Islet precursor cell (in vitro differentiated cells): ENCODE measurements at places on chromosomes 11 and 22.

DNA sequence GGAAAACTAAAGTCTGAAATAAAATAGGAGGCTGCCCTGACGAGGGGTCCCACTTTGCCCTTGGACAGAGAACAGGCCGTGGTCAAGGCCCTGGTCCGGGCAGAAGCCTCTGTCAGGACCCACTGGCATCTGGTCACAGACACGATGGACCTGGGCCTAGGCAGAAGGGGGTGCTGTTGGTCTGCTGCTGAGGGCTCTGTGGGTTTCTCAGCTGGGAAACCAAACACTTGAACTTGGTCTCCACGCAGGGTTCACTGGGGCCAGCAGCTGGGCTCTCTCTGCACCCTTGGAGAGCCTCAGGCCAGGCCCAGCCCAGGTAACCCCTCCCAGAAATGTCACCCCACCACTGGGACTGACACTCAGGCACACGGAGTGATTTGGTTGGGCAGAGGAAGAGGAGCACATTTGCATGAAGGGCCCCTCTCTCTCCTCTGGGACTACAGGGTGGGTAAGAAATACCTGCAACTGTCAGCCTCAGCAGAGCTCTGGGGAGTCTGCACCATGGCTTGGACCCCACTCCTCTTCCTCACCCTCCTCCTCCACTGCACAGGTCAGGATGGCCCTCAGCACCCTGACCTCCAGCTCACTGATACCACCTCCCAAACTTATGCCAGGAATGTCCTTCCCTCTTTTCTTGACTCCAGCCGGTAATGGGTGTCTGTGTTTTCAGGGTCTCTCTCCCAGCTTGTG, 48.1 kb upstream of the TOP3B start:
- no peak for DNase-seq

GRCh38 chr11:96207459-96208449, 135.2 kb downstream of the MAML2 start:
- DNase-seq, result peak; percentile 94

DNA sequence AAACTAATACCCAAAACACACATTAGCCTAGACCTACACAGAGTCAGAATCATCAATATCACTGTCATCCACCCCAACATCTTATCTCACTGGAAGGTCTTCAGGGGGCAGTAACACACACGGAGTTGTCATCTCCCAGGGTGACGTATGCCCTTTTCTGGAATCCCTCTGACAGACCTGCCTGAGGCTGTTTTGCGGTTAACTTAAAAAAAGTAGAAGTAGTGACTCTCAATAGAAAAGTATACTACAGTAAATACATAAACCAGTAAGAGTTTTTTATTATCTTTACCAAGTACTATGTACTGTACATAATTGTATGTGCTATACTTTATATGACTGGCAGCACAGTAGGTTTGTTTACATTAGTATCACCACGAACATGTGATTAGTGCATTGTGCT, 80.5 kb downstream of the PGR start:
- peak; percentile 57 for DNase-seq

- DNase-seq, result peak; percentile 36
Observed at GRCh38 chr22:32336771-32337424, 20.8 kb upstream of the RFPL3 start.

DNA sequence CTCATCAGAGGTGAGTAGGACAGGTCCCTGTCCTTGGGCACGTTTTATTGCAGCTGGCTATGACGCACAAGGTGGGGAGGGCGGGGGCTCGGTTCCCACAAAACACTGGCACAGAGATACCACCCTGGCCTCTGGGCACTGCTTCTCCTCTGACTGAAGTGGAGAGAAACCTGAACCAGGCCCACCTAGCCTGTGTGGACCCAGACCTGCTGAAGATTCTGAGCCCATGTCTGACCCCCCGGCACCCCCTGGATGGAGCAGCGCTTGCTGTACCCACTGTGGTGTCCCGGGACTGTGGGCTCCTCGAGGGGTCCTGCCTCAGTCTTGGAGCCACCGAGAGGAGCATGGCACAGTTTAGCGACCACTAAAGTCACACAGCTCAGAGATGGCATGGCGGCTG, 72.6 kb downstream of the PARVB start:
- DNase-seq, result no peak

GRCh38 chr22:46732513-46732912, 5.5 kb downstream of the CERK start:
- no peak for DNase-seq

DNA sequence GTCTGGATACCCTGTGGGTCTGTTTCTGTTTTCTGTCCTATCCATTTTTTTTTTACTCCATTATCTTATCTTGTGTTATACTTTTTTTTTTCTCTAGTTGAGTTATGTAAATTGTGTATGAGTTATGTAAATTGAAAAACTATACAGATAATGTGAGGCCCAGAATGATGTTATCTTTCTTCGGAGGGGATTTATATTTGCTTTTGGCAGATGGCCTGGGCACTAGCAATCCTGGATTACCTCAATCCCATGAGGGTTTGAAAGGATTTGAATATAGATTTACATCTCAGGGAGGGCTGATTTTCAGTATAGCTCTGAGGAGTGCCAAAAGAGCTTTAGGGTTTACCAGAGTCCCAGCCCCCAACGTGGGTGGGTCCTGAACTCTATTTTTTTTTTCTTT, 71.0 kb downstream of the CSTPP1 start:
- no peak for DNase-seq

GRCh38 chr11:105027678-105028077, 4.7 kb upstream of the CASP5 start:
- no peak for DNase-seq

DNA sequence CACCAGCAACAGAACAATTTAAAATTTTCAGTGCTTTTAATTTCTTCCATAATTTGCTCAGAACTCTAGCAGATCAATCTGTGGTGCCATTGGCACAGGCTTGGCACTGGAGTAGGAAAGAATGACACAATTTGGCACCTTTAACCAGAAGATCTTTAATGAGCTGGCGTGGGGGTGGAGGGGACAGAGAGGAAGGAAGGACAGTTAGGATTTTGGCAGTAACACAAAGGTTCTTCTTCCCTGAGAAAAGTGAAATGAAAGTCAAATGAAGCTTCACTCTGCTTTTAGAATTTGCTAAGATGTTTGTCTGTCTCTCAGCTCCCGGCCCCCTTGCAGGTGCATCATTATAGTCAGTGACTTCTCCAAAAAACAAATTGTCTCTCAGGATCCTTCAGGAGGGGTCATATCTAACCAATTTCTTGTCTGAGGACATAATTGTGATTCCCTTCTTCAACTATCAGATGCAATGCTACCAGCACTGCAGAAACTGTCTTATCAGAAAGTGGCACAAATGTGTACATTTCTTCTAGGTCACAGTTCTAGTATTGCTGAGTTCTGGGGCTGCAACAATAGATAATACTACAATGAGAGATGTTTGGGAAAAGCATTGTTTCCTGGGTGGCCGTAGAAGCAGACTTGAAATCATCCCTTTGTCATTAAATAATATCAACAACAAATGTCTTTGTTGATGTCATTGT, 66.8 kb downstream of the CSTPP1 start:
- no peak for DNase-seq

DNA sequence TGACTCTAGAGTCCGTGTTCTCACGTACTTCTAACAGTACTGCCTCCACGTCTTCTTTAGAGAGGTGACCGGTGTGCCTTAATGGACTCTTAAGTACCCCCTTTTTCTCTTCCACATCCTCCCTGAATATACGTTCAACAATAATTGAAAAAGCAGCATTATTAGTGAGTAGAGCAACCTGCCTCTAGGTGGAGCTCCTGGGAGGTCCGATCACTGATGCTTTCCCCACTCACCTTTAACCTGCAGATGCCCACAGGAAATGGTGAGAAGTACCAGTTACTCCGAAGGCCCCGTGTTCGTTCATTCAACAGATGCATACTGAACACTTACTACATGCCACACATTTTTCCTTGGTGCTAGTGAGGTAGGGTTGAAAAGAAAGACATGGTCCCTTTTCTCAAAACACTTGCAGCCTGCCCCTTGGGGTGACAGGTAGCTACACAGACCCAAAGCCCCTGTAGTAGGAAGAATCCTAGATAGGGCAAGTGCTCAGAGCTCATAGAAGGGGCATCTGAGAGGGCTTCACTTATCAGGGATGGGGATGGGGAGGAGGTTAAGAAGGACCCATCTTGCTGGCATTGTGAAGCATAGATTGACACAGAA, 72.7 kb downstream of the FEZ1 start:
- DNase-seq, result no peak

DNA sequence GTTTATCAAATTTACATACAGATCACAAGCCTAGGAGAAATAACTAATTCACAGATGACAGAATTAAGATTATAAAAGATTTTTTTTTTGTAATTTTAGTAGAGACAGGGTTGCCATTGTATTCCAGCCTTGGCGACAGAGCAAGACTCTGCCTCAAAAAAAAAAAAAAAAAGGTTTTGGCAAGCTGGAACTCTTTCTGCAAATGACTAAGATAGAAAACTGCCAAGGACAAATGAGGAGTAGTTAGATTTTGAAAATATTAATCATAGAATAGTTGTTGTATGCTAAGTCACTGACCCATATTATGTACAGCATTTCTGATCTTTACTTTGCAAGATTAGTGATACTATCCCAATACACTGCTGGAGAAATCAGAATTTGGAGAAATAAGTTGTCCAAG, 99.2 kb downstream of the C11orf65 start:
- no peak for DNase-seq

GRCh38 chr11:27700351-27701301, at the start of gene BDNF:
TSS of gene BDNF (minus strand) at chr11:27700455. CDS start at chr11:27658564, 41,891 bp downstream.
- peak; percentile 71 for DNase-seq

DNA sequence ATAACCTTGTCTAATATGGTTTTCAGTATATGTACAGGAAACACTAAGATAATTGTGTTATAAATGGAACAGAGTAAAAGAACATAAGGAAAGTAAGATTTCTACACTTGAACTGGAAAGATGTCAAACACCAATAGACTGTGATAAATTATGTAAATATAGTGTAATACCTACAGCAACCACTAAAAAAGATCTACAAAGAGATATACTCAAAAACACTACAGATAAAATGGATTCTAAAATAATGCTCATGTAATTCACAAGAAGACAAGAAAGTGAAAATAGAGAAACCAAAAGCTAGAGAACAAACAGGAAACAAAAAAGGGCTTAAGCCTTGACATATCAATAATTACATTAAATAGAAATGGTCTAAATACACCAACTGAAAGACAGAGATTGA, 30.9 kb downstream of the DEUP1 start:
- DNase-seq, result no peak

GRCh38 chr11:134040386-134041302, 28.2 kb upstream of the JAM3 start:
- DNase-seq, result peak; percentile 79

- no peak for DNase-seq
Observed at GRCh38 chr22:22462813-22463567, 45.6 kb downstream of the ZNF280B start.

GRCh38 chr11:129968591-129969419, 33.8 kb downstream of the PRDM10 start:
- no peak for DNase-seq

DNA sequence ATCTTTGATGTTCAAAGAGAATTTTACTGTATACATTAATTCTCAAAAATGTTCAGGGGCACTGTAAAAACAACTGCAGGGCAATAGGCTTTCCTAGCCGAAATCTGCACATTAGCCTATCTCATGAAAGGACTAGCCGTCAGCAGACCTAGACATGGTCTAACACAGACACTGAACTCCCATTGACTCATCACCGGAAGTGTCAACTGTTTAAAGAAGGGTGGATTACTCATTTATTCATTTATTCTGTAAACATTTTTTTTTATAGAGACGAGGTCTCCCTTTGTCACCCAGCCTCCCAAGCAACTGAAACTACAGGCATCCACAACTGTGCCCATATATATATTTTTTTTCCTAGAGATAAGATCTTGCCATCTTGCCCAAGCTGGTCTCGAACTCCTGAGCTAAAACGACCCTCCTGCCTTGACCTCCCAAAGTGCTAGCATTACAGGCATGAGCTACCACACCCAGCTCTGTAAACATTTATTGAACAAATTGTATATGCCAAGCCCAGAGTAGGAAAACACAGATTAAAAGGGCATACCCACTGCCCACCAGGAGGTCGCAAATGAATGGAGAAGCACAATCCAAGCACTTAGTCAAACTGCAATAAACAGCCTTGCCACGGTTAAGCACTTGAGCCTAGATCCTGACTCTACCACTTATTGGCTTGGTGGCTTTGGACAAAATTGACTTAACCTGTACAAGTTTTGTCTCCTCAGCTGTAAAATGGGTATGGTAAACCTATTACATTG, 26.6 kb downstream of the RAB30 start:
- no peak for DNase-seq

DNA sequence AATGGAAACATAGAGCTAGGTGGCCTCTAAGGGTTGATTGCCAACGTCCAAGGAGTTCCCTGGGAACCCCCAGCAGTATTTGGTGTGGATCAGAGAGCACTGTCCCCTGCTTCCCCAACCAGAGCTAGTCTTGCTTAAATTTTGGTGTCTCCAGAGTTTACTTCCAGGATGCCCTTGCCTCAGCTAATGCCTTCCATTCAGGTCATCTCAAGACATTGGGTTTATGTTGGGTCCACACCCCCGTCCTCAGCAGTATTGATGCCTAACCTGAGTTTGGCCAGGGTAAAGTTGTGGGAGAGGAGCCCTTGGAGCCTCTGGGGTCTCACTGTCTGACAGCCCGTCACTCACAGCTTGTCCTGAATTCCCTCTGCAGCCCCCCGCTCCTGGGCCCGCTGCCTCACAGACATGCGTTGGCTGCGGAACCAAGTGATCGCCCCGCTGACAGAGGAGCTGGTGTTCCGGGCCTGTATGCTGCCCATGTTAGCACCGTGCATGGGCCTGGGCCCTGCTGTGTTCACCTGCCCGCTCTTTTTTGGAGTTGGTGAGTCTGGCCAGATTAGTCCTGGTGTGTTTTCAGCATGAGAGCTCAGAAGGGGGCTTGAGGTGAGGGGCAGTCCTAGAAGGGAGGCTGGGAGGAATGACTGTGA, 1.4 kb downstream of the RCE1 start:
- no peak for DNase-seq
